ENCODE measurements at places on chromosomes 16 and 17.
A peak's percentile ranks its signal among the peaks of the same experiment; 100 is the strongest.

- no peak for DNase-seq
Measured at GRCh38 chr17:76458580-76459490, 5.9 kb upstream of the UBE2O start.

DNA sequence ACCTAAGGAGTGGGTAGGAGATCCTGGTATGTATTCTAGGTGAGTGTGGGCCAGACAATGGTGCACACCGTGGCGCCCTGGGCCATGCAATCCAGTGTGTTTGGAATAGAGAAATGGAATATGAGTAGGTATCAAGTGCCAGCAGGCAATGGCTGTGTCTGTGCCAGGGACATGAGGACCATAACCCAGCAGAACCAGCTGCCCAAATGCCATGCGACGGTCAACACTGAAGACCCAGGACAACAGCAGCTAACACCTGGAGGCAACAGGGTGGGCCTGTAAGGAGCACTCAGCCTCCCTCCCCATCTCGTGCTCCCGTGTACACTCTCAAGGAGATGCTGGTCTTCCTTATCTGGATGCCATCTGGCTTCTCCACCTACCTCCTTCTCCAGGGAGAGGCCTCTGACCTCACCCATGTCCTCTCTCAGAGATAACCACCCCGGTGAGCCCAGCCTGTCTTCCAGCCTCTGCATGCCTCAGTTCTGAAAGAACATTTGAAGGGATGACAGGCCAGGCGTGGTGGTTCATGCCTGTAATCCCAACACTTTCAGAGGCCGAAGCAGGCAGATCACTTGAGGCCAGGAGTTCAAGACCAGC, 750 bp upstream of the GSDMB start:
- no peak for DNase-seq

DNA sequence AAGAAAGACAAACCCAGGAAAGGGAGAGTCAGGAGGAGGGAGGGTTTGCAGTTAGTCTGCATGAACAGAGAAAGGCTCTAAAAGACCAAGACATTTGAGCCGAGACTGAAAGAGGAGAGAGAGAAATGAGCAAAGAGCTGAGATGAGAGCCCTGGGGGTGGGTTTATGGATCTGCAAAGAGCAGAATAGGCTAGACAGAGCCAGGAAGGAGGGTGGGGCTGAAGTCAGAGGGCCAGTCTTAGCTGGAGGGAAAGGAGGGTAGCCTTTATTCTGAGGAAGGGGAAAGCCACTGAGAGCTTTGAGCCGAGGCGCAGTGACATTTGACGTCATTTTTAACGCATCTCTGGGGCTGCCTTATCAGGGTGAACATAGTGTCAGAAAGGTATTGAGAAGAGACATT, 85.7 kb upstream of the CDH13 start:
- DNase-seq: no peak

GRCh38 chr16:10763456-10763855, 19.8 kb downstream of the NUBP1 start:
- no peak for DNase-seq

GRCh38 chr17:38751144-38751807, 1.3 kb upstream of the PSMB3 start:
- DNase-seq: no peak

- DNase-seq: no peak
Measured at GRCh38 chr17:58066401-58066800, 16.8 kb upstream of the DYNLL2 start.

- peak; percentile 95 for DNase-seq
Measured at GRCh38 chr17:47821424-47822391, at the start of gene OSBPL7. OSBPL7 (minus strand) TSS chr17:47821794; CDS start chr17:47820278, 1,516 bp downstream.

DNA sequence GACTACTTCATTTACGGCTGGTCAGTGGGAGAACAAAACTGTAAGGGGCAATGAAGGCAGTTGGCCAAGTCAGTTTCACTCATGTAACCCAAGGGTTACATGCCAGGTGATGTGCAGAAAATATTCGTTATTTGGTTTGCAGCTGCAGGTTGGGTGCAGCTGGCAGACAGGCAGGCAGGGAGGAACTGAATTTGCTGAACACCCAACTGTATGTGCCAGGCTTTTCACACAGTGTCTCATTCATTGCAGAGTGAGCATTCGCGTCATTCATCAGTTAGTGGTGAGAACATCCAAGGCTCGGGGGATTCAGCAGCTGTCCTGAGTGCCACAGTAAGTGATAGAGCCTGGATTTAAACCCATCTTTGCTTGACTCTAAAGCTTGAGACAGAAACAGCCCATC, 59.7 kb downstream of the ABCC6 start:
- no peak for DNase-seq
